ENCODE measurements at places on chromosomes 7 and 10.
A peak's percentile ranks its signal among the peaks of the same experiment; 100 is the strongest.

GRCh38 chr10:119526621-119527592 lies 15.6 kb downstream of the RGS10 start:
- no peak for DNase-seq

GRCh38 chr10:124742413-124743190 lies 1.6 kb downstream of the FAM53B start:
- no peak for DNase-seq

GRCh38 chr10:100468978-100469377 lies 6.2 kb downstream of the WNT8B start:
- no peak for DNase-seq

- no peak for DNase-seq
These were observed 13.2 kb downstream of the ATG9B start for GRCh38 chr7:151011097-151011409.

- DNase-seq = no peak
These were observed 351.8 kb downstream of the INHBA start for GRCh38 chr7:41351091-41351490.

DNA sequence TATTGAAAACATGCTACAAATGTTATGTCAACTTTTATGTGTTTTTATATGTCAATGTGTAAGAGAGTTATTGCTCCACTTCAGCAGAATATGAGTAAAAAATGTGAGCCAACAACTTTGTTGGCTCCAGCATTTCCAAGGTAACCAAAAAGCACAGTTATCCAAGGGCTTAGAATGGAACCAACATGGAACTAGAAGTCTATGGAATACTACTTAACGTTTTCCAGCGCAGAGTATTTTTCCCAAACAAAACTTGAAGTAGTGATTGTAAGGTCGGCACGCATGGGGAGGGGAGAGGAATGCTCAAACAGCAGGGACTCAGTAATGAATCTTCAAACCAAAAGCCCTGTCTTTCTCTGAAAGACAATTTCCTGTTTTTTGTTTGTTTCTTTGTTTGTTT lies 45.0 kb upstream of the TSPAN13 start:
- no peak for DNase-seq

- DNase-seq = no peak
These were observed 6.4 kb downstream of the LFNG start for GRCh38 chr7:2525658-2526630.

GRCh38 chr7:32216759-32217158 lies 146.6 kb upstream of the PDE1C start:
- DNase-seq = no peak

DNA sequence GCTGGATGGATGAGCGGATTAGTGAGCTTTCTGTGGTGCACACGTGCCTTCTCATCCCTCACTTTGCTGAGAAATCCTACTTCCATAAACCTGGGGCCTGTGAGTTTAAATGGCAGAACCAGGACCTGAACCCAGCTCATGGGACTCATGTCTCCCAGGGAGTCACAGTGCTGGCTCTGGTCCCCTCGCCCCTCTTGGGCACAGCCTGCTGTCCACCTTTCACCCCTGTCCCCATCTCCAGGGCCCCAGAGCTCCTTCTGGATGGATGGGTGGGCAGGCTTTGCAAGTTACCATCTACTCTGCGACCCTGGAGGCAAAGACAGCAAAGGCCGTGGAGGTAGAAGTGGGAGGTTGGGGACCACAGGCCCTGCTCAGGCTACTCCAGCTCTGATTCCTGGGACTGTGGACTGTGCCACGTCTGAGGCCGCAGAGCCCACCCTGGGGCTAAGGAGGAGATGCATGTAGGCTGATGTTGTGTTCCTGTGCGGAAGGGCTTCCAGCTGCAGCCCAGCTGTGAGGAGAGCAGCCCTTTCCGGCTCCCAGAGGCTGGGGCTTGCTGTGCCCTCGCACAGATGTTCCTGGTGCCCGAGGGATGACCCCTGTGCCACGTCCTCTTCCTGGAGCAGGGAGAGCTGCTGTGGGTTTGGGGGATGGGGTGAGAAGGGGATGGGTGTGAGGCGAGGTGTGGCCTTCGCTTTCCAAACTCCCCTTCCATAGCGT lies 40.3 kb downstream of the PRF1 start:
- no peak for DNase-seq

DNA sequence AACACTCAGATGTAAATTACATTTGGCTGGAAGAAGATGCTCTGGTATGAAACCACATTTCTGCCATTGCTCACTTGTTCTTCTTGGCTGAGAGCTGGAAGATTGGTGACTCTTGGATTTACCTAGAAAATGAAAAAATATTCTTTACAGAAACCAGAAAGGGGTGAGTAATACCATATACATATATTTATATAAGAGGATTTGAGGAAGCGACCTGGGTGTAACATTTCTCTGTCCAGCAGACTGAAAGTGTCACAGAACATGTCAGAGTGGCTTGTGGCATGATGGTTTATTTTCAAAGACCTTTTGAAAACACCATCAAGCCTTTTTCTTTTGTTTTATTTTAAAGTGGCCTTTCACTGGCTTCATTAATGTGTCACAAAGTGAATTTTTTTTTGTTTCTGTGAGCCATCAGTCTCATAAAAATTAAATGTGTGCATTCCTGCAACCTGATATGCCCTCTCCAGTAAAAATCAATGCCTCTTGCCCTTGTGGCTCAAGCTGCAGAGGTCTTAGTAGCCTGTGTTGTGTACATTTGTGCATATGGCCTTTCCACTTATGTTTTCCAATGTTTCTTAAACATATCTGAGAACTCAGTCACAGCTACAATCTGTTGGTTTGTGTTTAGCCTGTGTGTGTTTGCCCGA lies 23.5 kb downstream of the CREB5 start:
- no peak for DNase-seq

- no peak for DNase-seq
These were observed 385.4 kb upstream of the ANKRD30A start for GRCh38 chr10:36739884-36740445.

GRCh38 chr10:89438525-89438924 lies 24.2 kb downstream of the IFIT5 start:
- no peak for DNase-seq

- DNase-seq = no peak
These were observed 32.6 kb downstream of the IMMP2L start for GRCh38 chr7:111529507-111530355.

DNA sequence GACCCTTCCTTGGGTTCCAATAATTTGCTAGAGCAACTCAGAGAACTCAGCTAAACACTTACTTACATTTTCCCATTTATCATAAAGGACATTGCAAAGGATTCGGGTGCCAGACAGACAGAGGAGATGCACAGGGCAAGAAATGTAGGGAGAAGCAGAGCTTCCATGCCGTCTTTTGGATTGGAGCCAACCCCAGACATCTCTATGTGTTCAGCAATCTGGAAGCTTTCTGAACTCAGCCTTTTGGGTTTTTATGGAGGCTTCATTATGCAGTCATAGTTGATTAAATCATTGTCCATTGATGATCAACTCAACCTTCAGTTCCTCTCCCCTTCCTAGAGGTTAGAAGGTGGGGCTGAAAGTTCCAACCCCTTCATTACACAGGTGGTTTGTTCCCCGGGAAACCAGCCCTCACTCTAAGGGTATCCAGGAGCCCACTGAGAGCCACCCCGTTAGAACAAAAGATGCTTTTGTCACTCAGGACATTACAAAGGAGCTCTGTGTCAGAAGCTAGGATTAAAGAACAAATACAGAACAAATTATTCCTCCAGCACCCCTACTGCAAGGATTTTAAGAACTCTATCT lies 211.9 kb upstream of the VSTM2A start:
- no peak for DNase-seq

DNA sequence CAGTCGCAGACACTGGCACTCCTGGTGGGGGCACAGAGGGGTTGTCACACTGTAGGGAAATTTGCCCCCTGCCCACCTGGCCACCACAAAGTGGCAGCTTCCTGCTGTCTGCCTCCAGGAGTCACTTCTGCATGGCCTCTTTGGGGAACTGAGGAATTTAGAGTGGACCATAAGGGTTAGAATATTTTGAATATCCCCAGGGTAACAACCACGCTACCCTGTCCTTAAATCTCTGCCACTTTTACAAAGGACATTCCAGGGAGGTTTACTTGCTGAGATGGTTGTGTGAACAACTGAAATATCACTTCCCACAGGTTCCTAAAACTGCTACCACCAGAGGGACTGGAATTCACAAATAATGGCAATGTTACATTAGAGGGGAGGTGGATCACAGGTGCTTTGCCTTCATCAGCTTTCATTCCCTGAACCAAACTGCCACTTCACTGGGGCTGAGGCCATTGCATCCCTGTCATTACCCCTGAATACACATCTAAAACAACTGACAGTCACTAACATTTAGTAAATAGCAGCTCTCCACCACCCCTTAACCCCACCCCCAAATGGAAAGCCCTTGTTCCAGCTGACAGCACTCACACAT lies 88.1 kb upstream of the IFRD1 start:
- DNase-seq = no peak

DNA sequence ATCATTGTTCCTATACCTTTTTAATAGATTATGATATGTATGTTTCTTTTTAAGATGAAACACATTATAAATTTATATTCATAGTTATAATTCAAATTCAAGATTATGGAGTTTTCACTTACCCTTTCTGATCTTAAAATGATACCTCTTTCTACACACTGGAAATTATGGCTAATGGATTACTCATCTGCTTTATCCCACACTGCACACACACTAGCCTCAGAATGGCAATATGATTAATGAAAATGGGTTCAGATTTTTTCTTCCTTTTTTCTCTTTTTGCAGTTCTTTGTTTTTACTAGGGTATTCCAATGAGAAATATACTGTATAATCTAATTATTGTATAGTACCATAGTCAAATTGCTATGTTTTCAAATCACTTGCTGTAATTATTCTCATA lies 82.3 kb upstream of the FZD1 start:
- DNase-seq = no peak

DNA sequence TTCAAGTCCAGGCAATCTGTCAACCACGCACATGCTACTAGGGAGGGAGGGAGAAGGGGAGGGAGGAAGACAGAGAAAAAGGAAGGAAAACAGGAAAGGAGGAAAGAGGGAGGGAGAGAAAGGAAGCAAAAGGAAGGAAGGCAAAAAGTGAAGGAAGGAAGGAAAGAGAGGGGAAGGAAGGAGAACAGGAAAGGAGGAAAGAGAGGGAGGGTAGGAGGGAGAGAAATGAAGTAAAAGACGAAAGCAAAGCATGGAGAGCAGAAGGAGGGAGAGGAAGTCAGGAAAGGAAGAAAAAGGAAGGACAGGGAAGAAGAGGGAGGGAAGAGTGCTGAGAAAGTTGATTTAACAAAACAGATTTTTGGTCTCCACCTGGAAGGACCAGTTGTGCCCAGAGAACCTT lies 25.6 kb downstream of the KLF6 start:
- DNase-seq = no peak

DNA sequence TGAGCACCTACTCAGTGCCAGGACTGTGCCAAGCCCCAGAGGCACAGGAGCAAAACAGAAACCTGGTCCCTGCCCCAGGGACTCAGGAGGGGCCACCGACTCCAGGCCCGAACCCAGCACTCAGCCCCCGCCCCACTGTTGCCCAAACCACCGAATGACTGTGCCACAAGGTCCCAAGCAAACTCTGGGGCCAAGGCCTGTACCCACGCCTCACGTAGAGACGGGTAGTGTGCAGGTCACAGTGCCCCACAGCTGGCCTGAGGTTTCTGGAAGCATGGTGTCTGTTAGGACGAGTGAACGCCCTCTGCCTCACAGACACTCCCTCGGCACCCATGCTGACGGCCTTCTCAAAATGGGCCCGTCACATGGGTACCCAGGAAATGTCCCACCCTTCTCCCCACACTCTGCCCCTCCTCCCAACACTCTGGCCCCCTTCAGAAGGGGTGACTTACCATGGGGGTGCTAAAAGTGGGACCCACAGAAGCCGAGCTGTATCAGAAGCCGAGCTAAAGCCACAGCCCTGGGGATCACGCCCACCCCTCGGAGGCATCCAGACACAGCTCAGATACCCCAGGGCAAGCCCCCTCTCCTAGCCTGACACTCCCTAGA lies 44.2 kb downstream of the CTBP2 start:
- no peak for DNase-seq

DNA sequence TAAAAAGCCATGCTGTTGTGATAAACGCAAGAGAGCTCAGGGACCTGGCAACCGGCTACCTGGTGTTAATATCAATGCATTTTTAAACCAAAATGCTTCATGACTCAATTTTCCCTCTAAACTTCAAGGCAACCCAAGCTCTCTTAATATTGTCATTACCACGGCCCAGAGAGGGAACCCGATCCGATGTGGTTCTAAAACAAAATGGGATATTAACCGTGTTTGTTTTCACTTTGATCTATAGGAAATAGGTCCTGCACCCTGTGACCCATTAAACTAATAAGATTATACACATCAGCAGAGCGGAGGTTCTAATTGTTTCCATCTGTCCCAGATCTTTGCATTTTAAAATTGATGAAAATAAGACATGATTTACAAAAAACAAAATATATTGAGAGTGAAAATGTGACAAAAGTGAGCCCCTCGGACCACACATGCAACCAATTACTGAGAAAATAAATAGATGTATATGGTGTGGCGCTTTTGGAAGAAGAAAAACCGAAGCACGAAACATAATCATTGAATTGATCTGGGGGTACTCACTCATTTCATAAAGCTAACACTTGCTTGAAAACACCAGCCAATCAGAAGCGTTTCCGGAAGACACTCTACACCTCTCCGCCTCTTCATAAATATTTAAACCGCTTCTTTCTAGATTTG lies 290.3 kb upstream of the NFE2L3 start:
- DNase-seq = no peak

DNA sequence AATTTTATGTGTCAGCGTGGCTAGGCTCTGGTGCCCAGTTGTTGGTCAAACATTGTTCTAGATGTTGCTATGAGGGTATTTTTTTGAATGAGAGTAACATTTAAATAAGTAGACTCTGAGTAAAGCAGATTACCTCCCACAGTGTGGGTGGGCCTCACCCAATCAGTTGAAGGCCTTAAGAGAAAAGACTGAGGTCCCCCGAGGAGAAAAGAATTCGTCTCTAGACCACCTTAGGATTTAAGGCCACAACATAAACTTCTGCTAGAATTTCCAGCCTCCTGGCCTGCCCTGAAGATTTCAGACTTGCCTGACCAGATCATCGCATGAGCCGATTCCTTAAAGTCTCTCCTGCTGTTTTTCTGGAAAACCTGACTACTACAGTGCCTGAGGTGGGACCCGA lies 45.1 kb upstream of the SRGN start:
- no peak for DNase-seq

GRCh38 chr10:104170610-104171254 lies 48.8 kb downstream of the SFR1 start:
- DNase-seq = no peak

- peak; percentile 66 for DNase-seq
These were observed 17.0 kb downstream of the FAM131B start for GRCh38 chr7:143345428-143345900.

GRCh38 chr10:123599366-123599849 lies 66.7 kb upstream of the GPR26 start:
- DNase-seq = no peak
